Stimulated activated CD4-positive, alpha-beta T cell treated with anti-CD3 and anti-CD28 coated beads, Interleukin-15, amount 100 ng/mL, for 24 hours (primary cell): ENCODE measurements at places on chromosomes 2 and 18.

DNA sequence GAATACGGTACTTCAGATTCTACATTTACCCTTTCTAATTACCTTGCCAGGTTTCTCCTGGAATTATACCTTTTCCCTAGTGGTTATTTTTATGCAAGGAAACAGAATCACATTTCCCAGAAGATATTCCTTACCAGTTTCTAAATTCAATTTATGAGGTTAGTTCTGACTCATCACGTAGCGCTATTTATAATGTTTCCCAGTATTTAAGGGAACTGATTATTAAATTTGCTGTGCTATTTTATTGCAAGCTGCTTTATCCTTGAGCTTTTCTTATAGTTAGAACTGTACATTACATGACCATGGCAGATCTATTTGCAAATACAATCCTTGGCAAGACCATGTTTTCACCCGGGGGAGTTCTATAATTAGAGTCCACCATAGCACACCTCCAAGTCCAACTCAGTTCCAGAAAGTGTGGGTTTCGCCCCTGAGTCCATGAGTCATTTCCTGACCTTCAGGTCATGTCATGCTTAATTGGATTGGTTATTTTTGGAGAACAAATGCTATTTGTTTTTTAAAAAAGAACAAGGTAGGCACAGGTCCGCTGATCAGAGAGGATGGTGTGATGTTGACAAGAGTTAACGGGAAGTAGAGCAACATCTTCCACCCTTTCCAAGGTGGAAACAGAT is 126.6 kb downstream of the ZNF532 start:
- no peak for DNase-seq

DNA sequence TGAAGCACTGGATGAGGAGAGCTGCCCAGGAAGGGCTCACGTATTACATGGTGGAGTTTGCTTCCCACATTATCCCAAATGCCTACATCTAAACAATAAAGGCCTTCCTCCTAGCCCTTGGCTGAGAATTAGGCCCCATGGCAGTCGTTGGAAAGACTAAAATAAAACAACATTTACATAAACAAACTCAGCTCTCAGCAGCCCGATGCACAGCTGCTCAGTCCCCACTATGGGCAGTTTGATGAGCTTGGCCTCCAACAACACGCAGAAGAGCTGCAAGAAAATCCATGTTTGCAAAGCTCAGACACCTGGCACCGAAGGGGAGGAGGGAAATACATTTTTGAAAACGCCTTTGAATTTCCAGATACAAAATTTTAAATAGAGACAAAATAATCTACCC is 352.4 kb downstream of the EIPR1 start:
- no peak for DNase-seq

- peak; percentile 23 for DNase-seq
These were observed 4.7 kb downstream of the CTDP1 start for GRCh38 chr18:79684283-79684631.

DNA sequence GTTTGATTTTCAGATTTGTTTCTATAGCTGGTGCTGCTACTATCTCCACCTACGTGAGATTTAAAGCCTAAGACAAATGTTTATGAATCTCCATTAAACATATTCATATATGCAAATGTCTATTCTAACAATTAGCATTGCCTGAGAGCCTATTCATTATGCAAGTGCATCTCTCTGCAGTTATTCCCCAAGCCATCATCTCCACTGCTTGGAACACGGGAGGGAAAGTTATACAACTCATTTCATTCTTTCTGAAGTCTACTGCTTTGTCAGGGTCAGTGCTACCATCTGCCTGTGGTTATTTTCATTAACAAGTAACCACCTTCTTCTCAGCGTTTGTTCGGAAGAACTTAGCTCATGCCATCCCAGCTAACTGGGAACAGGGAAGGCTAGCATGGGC is 188.8 kb upstream of the REV1 start:
- no peak for DNase-seq

GRCh38 chr2:230938516-230939065 is 13.5 kb upstream of the GPR55 start:
- no peak for DNase-seq

DNA sequence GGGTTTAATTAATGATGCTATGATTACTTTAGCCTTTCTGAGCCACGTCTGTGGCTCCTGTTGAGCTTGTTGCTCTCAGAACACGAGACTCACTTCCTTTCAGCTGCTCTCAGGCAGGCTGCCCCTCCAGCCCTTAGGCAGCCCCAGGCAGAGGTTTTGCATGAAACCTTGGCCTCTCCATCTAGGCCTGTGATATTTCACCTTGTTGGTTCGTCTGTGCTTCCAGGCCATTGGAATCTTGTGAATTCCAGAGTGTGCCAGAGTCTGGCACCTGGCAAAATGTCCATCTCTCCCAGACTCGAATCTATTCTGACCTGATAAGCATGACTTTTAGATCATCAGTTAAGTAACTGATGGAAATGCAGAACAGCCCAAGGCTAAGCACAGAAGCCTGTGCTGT is 254.1 kb downstream of the LOXHD1 start:
- no peak for DNase-seq

GRCh38 chr2:102603904-102604303 is 15.4 kb upstream of the SLC9A2 start:
- DNase-seq, result no peak
